Hematopoietic multipotent progenitor cell (in vitro differentiated cells): ENCODE measurements at places on chromosomes 5 and 9. TPM values are rescaled to one million over a fixed set of nuclear protein-coding genes. Genes with fewer than 3 reads are reported as not detected.

- DNase-seq, result no peak
Measured at GRCh38 chr5:42015254-42015653, 90.2 kb downstream of the FBXO4 start.

DNA sequence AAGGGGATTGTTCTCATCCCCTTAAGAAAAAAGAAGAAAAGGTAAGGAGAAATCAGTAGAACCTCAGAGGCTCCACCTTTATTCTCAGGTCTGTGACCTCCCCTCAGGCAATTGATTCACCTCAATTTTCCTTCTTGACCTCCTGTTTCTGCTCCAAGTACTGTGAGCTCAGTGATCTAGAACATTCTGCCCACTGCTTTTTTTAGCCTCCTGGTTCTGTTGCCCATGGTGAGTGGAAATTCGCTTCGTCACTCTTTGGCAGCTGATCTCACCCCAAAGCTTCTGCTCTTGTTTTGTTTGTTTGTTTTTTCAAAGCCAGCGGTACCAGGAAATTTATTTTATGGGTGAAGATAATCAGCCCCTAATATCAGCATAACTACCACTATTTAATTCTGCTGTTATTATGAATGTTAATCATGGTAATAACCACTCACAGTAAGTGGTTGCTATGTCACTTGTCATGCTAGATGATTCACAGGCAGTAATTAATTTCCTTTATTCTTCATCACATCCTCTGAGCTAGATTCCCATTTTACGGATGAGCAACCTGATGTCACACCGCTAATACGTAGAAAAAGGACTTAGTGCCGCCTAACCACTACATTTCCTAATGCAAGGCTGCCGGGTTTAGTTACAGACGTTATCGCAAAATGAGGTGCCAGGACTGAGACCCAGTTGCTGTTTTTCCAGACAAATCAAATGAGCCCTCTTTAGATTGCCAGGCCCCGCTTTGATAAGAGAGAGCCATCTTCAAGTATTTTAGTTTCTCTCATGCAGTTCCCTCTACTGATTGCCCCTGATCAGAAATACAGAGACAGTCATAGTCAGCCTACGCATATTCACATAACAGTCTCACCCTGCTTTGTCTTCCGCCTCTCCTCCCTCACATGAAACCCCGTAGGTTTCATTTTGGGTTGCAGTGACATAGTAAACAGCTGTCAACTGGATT lies 78.2 kb downstream of the CYFIP2 start:
- DNase-seq, result no peak

- no peak for DNase-seq
Measured at GRCh38 chr9:22919423-22919822, 472.8 kb downstream of the DMRTA1 start.

- no peak for DNase-seq
Measured at GRCh38 chr5:929596-929995, 36.9 kb downstream of the TRIP13 start.

- no peak for DNase-seq
Measured at GRCh38 chr5:169652057-169652456, 15.0 kb downstream of the DOCK2 start.

GRCh38 chr9:4714266-4715016 lies 26.6 kb downstream of the AK3 start:
- no peak for DNase-seq

- DNase-seq, result no peak
Measured at GRCh38 chr5:171571663-171572062, 152.2 kb downstream of the FGF18 start.

GRCh38 chr5:151100681-151101080 lies 19.8 kb upstream of the TNIP1 start:
- no peak for DNase-seq

DNA sequence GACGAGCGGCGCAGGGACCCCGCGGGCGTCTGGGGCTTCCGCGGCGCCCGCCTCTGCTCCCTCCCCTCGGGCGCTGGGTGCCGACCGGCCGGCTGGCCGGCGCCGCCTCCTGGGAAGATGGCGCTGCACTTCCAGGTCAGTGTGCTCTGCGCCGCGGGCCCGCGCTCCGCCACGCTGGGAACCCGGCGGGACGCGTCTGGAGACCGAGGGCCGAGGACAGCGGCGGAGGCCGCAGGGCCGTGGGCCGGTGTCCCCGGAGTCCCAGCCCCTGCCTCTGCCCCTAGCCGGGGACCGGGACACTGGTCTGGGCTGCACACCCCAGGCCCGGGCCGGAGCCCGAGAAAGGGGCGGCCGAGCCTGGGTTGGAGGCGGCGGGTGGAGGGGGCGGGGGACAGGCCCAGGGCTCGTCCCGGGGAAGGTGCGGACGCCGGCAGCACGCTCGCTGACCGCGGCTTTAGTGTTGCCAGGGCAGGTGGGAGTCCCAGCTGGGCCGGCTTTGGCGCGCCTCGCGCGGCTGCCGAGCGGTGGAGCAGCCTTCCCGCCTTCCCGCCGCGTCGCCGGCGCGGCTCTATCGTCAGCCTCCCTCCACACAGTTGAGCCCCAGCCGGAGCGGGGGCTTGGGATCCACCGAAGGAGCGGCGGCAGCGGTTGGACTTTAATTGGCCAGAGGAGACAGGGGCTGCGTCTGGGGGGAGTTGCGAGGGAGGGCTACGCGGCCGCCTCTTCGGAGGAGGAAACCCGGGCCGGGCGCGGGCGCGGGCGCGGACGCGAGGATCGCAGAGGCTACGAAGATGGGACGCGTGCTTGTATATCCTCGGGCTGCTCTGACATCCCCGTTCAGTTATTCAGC lies at the start of gene RANBP17:
Gene RANBP17, plus strand, starts transcription at position 102 of the 850 bp plus-strand sequence.
- DNase-seq, result no peak

DNA sequence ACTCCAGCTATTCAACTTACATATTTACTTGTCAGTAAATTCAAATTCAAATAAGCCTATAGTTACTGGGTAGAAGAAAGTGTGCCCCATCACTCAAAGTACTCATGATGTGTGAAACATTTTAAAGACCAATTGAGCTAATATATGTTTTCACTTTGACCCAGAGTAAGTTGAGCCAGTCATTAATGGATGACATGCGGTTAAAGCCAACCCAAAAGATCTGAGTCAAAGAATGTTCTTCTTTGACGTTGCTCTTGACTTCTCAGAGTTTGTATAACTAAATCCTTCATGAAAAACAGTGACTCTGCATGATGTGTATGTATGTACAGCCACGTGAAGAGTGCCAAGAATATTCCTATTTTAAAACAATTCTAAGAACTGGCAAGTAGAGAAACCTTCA lies 237.4 kb downstream of the NR2F1-AS1 start:
- DNase-seq, result no peak

GRCh38 chr5:135876146-135876545 lies 19.5 kb downstream of the IL9 start:
- peak; percentile 18 for DNase-seq

- peak; percentile 85 for DNase-seq
Measured at GRCh38 chr5:138663009-138663408, 87.8 kb upstream of the HSPA9 start.

DNA sequence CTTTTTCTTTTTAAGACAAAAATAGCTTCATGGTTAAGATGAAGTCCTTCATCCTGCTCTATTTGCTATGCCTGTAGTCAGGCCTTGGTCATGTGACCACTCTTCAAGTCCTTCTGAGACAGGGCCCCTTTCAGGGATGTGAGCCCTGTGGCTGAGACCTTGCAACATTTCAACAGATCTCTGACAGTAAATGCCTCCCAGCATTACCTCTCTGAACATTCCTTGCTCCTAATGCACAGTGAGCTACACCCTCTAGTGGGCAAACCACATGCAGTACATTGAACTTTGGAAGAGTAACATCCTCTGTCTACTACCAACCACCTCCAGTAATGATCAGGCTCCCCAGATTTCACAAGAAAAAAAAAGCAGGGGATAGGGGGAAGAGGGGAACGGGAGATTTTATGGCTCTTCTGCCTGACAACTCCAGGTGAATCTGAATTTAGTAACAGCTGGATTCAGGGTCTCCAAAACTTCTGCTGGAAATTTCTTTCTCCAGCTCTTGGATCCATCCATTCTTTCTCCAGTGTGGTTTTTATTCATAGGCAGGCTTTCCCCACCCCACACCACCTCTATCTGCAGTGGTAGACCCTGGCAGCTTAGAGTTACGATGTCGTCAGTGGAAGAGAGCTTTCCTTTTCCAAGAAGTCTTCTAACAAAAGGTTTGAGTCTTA lies 8.9 kb upstream of the FBXO38 start:
- DNase-seq, result no peak

DNA sequence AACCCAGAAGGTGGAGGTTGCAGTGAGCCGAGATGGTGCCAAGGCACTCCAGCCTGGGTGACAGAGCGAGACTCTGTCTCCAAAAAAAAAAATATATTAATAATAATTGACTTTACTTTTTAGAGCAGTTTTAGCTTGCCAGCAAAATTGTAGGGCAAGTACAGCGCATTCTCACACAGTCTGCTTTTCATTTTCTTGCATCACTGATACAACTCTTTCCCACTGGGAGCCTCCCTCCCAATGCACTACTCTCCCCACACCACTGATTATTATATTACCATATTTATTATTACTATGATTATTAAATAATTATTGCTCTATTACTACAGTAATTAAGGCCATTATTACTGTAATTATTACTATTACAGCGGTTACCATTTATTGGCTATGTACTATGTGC lies 212.8 kb downstream of the GNA14 start:
- DNase-seq, result no peak

GRCh38 chr9:89603767-89604665 lies 796 bp upstream of the GADD45G start:
- peak; percentile 71 for DNase-seq

GRCh38 chr5:96243203-96243602 lies 189.8 kb downstream of the PCSK1 start:
- no peak for DNase-seq

- no peak for DNase-seq
Measured at GRCh38 chr9:83441390-83441789, 96.8 kb downstream of the FRMD3 start.

- DNase-seq, result no peak
Measured at GRCh38 chr9:35294066-35294465, 132.3 kb downstream of the UNC13B start.

GRCh38 chr5:114909424-114909823 lies 260.3 kb downstream of the TRIM36 start:
- no peak for DNase-seq

GRCh38 chr9:137303893-137304382 lies 1.9 kb upstream of the NRARP start:
- DNase-seq, result no peak

DNA sequence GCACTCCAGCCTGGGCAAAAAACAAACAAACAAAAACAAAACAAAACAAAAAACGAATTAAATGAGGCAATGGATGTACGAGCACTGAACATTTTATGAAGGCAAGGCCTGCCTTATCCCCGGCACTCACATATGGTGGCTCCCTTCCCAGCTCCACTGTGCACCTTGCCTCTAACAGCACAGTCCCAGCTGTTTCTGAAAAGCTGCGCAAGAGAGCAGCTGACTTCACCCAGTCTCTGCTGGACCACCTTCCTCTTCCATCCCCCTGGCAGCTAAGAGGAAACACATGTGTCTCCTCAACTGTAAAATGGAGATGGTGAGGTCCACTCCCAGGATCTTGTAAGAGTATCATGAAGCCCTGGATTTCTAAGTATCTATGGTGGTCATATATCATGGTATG lies 100.7 kb downstream of the KLF4 start:
- DNase-seq, result no peak

DNA sequence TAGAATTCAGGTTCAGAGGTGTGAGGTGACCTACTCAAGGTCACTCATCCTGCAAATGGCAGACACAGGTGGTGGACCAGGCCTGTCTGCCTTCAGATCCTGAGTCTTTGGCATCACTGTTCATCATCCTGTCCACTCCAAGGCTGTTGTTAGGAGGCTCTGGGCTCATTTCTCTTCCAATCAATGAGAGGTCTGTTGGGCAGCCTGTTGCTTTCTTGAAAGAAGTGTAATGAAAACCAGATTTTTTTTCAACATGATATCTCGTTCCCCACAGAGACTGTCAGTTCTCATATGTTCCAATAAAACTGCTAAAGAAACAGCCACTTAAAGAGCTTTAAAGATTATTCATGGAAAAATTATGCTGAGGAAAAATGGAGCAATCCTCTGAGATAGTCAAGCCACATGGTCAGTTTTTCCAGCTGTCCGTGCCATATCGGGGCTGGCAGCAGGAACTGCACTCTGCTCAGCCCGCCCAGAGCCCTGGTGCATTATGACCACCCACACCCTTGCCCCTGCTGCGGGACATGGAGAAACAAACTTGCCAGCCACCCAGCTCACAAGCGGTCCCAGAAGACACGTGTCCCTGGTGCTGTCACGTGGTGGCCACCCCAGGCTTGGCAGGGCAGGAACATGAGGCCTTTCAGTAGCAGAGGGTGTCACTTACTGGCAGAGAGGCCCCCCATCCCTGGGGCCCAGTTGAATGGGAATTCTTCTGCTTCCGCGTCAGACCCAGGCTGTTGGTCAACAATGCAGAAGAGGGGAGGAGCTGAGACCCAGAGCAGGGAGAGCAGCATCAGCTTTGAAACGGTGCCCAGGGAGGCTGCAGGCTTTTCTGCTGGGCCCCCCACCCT lies 63.7 kb upstream of the ANGPTL2 start:
- no peak for DNase-seq

GRCh38 chr5:111892949-111893348 lies 136.0 kb upstream of the NREP start:
- DNase-seq, result no peak

DNA sequence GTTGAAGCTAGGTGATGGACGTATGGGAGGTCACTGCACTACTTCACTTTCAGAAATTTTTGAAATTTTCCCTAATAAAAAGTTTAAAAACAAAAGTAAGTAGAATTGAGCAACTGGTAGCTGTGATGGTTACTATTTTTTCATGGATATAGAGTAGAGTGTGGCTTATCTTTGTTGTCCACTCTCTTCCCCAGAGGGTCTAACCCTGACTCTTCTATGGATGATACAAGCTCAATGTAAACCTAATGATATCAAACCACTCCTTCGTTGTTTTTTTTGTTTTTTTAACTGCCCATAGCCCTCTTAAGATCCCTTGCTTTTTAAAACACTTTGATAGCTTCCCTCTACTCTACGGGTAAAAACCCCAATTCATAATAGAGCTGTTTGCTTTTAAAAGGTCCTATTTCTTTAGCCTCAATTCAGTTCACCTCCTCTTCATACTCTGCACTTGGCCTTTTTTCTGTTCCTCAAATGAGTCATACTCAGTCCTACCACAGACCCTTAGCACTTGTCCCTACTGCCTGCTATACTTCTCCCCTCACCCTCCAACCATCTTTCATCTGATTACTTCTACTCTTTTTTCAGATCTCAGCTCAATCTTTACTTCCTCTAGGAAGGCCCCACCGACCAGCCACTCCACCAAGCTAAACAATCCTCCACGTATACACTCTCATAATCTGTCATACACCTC lies 2.6 kb downstream of the HDAC3 start:
- no peak for DNase-seq

DNA sequence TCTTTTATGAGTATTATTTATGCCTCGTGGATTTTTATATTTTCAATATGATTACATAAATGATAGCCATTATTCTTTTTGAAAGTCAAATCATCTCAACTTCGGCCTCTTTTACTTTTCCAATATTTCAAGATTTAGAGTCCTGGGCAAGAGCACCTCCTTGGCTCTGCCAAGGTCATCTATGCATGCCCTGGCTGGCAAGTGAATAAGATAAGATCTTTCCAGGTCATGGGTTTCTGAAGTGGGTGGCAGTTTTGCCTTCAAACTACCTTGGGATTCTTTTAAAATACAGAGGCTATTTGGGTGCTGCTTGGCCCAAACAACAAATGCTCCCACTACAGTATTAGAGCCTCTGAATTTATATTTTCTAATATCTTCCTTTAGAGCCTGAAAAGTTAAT lies 95.4 kb downstream of the CWC27 start:
- no peak for DNase-seq

Gene PPP3R2
- total RNA-seq, result not detected

Gene SPOUT1
- total RNA-seq, result 63.6 TPM

Gene DNAJC25
- total RNA-seq, result 2.4 TPM

Gene ISL1
- not detected for total RNA-seq

Gene FCN2
- not detected for total RNA-seq

Gene IFNK
- not detected for total RNA-seq

Gene EMB
- total RNA-seq, result 32.0 TPM

Gene CER1
- under 0.01 TPM for total RNA-seq
